CD8-positive, alpha-beta T cell (primary cell): ENCODE measurements at places on chromosomes 6 and 20.

- DNase-seq: no peak
Measured at GRCh38 chr20:14972256-14972655, 634.8 kb upstream of the FLRT3 start.

DNA sequence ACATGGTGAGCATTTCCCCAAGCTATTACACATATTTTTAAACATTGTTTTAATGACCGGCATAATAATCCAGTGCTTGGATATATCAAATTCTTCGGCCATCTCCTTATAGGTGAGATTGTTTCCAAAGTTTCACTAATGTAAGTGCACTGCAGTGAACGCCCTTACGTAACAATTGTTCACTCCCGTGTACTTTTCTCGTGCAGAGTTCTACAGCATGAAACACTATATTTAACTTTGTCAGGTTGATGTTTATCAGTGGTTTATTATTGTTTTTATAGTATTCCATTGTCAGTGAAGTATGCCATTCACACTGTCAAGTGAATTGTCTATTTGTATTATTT, 3.4 kb upstream of the GZF1 start:
- DNase-seq: no peak

GRCh38 chr6:3118353-3119039, at the start of gene BPHL:
Gene BPHL, plus strand, starts transcription at chr6:3118711. Its CDS starts 30 bp downstream, at chr6:3118741.
- DNase-seq: peak; percentile 99

DNA sequence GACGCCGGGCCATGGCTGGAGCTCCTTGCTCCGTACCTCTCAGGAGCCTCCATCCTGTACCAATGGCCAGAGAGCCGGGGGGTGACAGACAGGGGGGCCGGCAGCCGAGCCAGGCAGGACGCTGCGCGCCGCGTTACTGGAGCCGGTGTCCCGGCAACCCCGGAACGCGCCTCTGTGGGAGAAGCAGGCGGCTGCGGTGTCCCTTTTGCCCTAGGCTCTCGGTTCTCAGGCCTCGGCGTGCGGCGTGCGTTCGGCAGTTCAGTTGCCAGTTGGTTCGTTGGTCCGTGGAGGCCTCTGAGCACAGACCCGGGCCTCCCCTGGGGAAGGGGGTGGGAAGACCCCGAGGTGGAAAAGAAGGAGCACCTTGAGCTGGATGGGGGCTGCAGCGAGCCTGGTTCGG, at the start of gene SPATS1:
Gene SPATS1 (plus strand): TSS at position 162 of the 400 bp plus-strand sequence. CDS start 446 bp downstream, outside the sequence.
- no peak for DNase-seq

GRCh38 chr6:35057449-35058357, 83.4 kb downstream of the TCP11 start:
- no peak for DNase-seq

DNA sequence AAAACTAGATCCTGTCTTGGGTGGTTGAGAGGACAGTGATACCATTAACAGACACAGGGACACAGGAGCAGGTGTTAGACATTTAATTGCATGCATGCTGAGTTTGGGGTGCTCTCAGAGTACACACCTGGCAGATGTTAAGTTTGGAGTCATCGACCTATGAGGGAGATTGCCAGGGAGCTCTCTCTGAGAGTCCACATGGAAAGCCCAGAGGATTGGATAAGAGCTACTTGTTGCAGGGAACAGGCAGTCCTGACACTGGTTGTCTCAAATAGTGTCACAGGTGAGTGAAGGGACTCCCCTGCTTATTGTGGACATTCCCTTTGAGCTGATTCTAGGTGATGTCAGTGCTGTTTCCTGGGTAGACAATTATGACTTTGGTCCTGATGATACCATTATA, 3.1 kb downstream of the ATRN start:
- DNase-seq: no peak

DNA sequence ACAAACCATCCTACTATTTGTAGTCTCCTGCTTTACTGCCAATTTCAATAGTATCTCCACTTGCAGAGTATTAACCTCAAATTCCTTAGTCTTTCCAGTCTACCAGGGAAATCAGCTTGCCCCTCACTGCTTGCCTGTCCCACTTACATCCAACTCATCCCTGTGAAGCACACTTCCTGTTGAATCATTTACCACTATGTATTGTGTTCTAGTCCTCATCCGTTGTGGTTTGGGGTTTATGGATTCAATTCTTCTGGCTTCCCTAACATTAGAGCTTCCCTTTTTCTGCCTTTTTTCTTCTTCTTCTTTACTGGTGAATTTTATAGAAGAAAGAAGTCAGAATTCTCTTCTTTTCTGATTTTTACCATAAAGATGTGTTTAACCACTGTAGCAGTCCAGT, 5.1 kb upstream of the TXLNB start:
- DNase-seq: no peak
